Lower leg skin (tissue), 4 donors: ENCODE measurements at places on chromosomes 4 and X. TPM values are rescaled to one million over a fixed set of nuclear protein-coding genes. Genes with fewer than 3 reads are reported as not detected.
A peak's percentile ranks its signal among the peaks of the same experiment; 100 is the strongest.

The PHOX2B gene
- total RNA-seq, result not detected

The IGSF1 gene
- total RNA-seq, result 0.17 TPM

- no peak for DNase-seq
These were observed 173.3 kb upstream of the S100G start for GRCh38 chrX:16476692-16477091.

DNA sequence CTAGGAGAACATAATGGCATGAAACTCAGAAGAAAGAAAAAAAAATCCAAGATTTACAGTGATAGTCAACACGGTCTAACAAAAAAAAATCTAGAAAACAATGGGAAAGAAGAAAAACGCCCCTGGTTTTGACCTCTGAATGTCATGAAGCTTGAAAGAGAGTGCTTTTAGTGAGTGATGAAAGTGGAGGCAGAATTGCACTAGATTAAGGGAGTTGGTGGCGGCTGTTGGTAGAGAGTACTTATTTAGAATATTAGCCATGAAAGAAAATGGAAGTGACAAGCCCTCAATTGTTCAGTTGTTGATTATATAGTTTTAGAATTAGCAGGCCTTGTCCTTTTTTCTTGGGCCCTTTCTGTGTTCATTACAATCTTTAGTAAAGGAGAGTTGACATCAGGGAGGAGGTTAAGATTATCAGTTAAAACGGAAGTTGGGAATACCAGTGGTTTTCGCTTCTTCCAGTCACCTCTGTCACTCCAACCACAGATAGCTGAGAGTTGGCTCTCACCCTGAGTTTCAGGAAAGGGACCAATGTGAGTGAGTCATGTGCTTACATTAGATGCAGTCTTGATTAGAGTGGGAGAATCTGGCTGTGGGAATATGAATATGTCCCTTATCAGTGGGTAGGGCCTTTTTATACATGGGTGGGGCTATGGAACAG, 29.7 kb downstream of the EREG start:
- no peak for DNase-seq

- DNase-seq, result no peak
These were observed 154.9 kb downstream of the ASB9 start for GRCh38 chrX:15114743-15115566.

DNA sequence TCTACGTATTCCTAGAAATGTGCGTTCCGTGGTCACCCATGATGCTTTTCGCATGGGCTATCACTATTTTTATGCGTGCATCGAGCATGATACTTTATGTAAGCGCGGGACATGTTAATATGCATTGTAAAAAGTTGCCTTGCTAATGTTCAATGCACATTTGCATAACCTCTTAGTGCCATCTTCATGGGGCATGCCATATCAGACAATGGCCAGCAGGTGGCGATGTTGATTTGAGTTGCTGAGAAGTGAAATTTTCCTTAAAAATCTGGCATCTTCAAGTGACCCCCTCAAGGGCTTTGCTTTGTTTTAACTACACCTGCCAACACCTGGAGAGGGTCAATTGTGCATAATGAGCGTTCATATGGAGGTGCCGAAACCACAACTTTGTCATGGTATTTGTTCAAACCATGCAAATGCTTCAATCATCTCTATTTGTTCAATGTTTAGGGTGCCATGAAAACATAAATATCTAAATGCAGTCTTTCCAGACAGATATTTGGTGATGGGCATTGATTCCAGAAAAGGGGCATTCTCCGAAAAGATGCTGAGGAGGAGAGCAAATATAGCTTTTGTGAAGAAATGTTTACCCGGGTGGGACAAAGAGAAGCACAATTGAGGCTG, 833.9 kb upstream of the PRKX start:
- DNase-seq, result no peak

DNA sequence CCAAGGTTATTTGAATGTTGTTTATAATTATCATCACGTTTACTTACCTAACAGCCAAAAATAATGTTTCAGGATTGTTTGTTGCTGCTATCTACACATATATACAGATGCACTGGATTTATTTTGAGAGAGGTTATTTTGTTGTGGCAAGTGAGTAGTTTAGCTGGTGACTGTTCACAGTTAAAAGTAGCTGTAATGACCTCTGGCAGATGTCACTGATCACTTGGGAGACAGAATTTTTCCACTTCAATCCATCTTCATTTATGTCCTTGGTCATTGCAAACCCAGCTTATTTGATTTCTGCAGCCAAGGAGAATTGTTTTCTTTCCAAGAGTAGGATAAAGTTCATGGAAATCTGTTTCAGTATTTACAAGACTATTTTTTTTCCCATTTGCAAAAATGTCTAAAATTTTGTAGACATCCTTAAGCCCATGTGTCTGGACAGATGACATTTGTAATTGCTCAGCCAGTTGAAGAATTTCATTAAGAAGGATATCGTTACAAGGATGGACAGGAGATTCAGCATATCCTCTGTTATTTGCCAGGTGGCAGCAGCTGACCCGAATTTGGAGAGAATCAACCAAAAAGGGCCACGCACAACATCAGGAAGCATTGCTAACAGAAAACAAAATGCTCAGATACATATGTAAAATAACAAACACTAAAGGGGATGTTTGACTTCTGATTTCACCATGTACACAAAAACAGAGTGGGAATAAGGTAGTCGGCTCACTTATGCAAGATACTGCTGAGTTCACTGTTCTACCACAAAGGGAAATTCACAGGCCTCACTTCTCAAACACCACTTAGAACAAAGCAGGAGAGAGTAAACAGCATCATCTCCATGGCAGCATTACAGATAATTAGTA, 64.5 kb downstream of the GPRIN3 start:
- DNase-seq, result no peak

The GPR143 gene
- 2.2 TPM for total RNA-seq

The PAGE4 gene
- total RNA-seq, result not detected

- DNase-seq, result no peak
These were observed 22.8 kb downstream of the GRSF1 start for GRCh38 chr4:70816894-70817293.

- DNase-seq, result no peak
These were observed 353.9 kb downstream of the GPAT3 start for GRCh38 chr4:83889802-83890201.

DNA sequence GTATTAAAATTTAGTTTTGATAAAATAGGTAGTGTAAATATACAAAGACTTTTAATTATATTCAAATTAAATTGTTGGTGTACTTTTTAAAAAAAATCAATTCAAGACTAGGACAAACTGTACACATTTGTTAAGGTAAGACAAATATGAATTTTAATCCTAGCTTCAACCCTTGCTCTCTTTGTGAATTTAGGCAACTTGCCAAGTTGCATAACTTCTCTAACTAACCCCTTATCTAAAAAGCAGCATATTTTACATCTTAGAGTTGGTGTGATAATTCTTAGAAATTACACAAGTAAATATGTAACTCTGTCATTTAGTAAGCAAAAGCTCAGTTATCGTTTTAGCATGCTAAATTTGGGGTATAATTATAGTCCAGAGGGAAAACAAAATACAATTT, 78.1 kb upstream of the FSTL5 start:
- no peak for DNase-seq

The TRIML2 gene
- total RNA-seq, result not detected

GRCh38 chr4:38101563-38101962, 141.4 kb downstream of the PTTG2 start:
- DNase-seq, result no peak

GRCh38 chr4:139587446-139587845, 31.4 kb upstream of the SETD7 start:
- peak; percentile 39 for DNase-seq

GRCh38 chr4:95415346-95415771, 133.4 kb downstream of the UNC5C start:
- no peak for DNase-seq

GRCh38 chrX:71618303-71618721, at the start of gene CXCR3:
TSS of gene CXCR3 (minus strand) at chrX:71618511. CDS start at chrX:71618449, 62 bp downstream.
- DNase-seq, result no peak

DNA sequence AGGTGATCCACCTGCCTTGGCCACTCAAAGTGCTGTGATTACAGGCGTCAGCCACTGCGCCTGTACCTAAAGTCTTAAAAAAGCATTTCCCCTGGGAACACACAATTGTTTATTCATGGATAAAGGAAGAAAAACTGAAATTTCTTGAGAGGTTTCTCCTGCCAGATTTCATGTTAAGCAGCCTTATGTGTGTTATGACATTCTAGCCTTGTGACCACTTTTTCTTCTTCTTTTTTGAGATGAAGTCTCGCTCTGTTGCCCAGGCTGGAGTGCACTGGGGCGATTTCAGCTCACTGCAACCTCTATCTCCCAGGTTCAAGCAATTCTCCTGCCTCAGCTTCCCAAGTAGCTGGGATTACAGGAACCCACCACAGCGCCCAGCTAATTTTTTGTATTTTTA, 57.8 kb upstream of the PLAC8 start:
- DNase-seq, result no peak

The SSX1 gene
- total RNA-seq, result not detected

DNA sequence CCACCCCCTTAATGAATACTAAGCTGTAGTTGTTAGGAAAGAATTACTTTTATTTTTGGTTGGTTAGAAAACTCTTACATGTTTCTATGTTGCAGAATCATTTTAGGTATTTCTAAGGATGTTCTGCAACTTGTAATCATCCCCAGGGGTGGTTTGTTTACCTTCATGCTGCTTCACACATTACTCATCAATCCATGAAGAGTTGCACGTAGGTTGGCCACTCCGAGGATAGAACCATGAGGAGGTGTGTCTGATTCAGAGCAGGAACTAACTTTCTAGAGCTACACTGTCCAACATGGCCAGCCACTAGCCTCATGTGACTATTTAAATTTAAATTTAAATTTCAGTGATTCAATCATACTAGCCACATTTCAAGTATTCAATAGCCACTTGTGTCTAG, 127.2 kb upstream of the FRMPD4 start:
- DNase-seq, result no peak

GRCh38 chr4:189504220-189504619, 436.5 kb upstream of the FRG1 start:
- DNase-seq, result no peak

DNA sequence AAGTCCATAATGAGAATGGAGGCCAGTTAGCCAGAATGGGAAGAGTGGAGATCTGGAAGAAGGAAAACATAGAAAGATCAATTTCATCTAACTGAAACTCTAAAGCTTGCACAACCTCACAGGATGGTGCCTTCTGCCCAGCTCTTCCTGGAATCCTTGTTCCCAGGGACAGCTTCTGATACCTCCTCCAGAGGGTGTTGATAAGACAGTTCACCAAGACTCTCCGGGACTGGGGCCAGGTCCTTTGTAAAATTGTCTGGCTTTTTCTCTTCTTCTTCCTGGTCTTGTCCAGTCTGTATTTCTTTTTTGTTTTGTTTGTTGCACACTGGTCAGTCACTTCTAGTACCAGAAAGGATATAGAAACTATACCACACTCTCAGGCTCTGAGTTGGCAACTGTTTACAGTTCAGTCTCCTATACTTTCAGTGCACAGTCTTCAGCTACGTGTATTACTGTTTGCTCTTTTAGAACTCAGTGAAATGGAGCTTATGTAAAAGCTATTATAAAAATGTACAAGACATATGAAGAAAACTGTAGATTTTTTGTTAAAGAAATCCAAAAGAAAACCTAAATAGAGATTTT, 142.8 kb upstream of the RPL34 start:
- no peak for DNase-seq

The STS gene
- 12.3 TPM for total RNA-seq

The CT45A5 gene
- total RNA-seq, result not detected

DNA sequence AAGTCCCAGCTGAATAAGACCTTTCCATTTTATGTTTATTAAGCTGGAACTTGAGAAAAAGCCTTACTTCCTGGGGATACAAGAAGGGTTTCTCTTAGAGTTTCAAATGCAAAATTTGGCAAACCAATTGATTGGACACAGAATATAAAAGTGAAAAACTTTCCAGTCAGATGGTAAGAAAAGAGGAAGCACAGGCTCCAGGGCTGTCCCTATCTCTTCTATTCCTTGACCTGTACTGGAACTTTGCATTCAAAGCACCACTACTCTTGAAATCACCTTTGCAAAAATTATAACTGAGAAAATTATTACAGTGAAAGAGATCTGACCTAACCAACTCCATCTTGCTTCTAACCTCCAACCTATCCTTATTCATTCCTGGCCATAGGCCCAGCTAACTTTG, 11.7 kb downstream of the PROM1 start:
- no peak for DNase-seq

GRCh38 chr4:38209654-38210053, 249.5 kb downstream of the PTTG2 start:
- no peak for DNase-seq

The SPANXN4 gene
- total RNA-seq, result not detected

GRCh38 chr4:45317276-45317675, 590.9 kb upstream of the GNPDA2 start:
- no peak for DNase-seq

DNA sequence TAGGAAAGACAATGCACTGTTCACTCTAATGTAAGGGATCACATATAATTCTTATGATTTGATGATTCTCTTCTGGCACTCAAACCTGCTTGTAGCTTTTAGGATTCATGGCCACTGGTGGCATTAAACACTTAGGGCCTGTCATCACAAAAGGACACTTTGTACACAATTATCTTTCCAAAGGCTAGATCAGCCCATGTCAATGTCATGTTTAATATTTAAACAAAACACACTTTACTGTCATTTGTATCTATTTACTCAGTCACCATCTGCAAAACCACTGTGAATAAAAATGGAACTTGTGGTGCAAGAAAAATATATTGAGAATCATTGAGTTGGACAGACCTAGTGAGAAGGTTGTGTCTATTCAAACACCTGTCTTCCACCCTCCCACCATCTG, 83.6 kb upstream of the TTC29 start:
- DNase-seq, result no peak

GRCh38 chr4:82652062-82652461, 90.3 kb upstream of the TMEM150C start:
- DNase-seq, result no peak

The GABRE gene
- total RNA-seq, result 17.2 TPM

GRCh38 chr4:102525504-102525903, 24.3 kb downstream of the NFKB1 start:
- DNase-seq, result no peak

DNA sequence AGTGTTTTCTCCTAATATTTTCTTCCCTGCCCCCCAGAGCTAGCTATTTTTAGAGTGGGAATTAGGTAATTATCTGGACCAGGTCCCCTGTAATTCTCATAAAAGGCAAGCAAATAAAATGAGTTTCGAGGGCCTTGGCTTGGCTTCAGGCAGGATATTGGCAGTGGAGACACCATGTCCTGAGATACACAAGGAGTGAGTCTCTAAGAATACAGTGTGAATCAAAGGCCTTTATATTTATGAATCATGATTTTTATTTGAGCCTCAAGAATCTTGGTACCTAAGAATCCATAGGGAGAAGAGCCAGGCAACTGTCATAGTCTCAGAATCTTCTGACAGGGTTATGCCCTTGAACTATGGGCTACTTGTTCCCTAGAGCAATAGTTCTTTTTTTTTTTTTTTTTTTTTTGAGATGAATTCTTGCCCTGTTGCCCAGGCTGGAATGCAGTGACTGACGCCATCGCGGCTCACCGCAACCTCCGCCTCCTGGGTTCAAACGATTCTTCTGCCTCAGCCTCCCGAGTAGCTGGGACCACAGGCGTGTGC, 205.4 kb downstream of the LDB2 start:
- DNase-seq, result peak; percentile 29

The RTL5 gene
- 0.76 TPM for total RNA-seq
